ENCODE measurements at places on chromosomes 7 and 10.

GRCh38 chr10:98077223-98077622, 46.8 kb upstream of the CRTAC1 start:
- DNase-seq: no peak

DNA sequence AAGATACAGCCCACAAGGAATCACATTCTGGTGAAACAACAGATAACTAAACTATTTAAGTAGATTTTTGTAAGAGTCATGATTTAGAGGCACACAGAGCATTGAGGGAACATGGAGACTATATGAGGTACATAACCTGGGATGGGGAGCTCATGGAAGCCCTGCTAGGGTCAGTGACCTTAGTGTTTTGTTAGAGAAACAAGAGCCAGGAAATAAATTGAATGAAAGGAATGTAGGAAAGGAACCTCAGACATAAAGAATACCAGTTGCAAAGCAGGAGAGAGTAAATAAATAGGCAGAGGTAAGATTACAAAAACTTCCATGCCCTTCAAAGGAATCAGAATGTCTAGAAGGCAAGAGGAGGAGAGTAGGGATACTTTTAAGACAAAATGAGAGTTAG, 1076.9 kb downstream of the CNTNAP2 start:
- no peak for DNase-seq

DNA sequence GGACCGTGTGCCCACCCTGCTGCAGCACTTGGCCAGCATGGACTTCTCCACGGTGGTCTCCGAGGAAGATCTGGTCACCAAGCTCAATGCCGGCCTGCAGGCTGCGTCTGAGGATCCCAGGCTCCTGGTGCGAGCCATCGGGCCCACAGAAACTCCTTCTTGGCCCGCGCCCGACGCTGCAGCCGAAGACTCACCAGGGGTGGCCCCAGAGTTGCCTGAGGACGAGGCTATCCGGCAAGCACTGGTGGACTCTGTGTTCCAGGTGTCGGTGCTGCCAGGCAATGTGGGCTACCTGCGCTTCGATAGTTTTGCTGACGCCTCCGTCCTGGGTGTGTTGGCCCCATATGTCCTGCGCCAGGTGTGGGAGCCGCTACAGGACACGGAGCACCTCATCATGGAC, 1.4 kb downstream of the RBP3 start:
- no peak for DNase-seq

- DNase-seq: no peak
Observed at GRCh38 chr10:112187527-112187926, 4.0 kb upstream of the GPAM start.

DNA sequence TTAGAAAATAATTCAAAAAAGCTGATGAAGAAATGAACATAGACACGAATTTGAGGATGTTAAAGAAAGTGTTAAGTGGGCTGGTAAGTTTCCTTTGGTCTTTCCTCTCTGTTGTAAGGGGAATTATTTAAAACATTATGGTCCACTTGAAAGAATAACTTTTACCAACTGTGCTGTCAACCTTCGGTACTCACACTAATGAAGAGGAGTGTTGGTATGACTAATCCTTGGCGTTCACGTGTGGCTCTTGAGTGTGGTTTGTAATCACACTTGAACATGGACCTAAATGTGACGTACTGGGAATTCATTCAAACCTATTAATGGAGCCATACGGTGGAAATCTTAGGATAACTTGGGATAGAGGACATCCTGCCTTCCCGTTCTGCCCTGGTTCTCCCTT, 41.3 kb downstream of the TBXAS1 start:
- no peak for DNase-seq

DNA sequence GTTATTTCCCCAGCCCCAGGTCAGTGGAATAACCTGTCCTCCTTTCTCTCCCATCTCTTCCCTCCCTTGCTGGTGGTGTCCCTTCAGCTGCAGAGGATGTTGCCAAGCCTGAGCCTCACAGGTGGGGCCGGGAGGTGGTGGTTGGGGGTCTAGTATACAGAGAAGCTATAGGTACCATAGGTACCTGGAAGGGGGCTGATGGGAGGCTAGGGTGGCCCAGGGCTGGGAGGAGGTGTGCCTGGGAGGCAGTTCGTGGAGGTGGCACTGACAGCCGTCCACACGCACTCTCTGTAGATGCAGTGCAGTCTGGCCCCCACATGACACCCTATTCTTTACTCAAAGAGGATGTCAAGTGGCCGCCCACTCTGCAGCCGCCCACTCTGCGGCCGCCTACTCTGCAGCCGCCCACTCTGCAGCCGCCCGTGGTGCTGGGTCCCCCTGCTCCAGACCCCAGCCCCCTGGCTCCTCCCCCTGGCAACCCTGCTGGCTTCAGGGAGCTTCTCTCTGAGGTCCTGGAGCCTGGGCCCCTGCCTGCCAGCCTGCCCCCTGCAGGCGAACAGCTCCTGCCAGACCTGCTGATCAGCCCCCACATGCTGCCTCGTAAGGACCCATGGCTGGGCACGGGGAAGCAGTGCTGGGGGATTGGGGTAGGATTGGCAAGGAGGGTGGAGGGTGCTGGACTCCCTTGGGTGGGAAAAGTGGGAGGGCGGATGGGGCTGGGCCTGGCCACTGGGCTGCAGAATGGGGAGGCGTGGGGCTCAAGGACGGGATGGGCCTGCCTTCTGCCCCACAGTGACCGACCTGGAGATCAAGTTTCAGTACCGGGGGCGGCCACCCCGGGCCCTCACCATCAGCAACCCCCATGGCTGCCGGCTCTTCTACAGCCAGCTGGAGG, 9.5 kb downstream of the IRF5 start:
- no peak for DNase-seq
